ENCODE measurements at places on chromosomes 16 and 17.
A peak's percentile ranks its signal among the peaks of the same experiment; 100 is the strongest.

DNA sequence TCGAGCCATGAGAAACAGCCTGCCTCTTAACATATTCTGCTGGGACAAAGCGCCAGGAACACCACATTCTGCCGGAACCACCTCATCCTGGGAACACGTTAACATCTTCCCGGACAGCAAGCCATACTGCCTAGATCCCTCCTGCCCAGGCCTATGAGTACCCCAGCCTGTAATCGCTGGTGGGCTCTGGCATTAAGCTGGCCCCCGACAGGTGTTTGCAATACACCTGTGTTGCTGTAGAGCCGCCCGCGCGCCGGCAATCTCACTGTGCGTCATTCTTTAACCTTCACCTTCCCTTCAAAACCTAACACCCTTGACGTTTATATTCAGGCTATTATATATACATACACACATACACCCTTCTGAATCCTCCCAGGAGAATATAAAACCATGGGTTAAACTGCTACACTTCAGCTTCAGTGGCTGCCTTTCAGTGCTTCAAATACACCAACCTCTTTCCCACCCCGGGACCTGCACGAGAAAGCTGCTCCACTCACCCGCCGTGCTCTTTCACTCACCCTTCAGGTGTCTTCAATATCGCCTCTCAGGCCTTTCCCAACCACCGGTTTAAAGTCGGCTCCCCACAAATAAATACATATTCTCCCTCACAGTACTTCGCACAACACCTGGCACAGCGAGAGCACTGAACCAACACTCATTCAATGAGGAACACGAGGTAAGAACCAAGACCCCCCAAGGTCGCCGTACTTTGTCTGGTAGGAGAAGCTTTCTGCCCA is 1.0 kb upstream of the ENDOV start:
- DNase-seq = no peak

- no peak for DNase-seq
These were observed 118.8 kb upstream of the METRNL start for GRCh38 chr17:82960419-82961271.

DNA sequence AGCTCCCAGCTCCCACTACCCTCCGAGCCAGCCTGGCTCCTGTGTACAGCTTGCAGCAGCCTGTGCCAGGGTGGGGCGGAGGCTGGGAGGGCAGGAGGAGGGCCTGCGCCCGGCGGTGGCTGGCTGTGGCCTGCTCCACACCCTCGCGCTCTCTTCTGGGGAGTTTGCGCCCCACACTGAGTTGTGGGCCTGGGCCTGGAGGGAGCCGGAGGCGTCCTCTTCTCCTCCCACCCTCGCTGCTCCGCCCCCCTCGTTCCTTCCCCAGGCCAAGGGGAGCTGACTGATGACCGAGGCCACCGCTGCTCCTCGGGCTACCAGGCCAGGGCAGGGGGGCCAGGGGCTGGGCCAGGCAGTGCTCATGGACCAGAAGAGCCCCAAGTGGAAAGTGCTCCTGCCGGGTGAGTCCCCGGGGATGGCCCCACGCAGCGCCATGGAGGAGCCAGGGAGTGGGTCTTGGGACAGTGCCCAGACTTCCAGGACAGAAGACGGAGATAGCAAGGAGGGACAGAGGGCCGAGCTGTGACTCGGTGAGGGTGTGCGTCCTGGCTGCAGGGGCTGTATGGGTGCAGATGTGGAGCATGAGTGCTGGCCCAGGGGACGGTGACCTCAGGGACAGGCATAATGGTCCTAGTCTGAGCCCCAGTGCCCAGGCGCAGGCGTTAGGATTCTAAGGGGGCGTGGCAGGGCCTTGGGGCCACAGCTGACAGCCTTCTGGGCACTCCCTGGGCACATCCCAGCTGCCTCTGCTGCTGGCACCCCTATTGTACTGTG is 242.1 kb upstream of the GSE1 start:
- DNase-seq = no peak

- no peak for DNase-seq
These were observed 229.3 kb downstream of the SOX9 start for GRCh38 chr17:72350073-72350472.

DNA sequence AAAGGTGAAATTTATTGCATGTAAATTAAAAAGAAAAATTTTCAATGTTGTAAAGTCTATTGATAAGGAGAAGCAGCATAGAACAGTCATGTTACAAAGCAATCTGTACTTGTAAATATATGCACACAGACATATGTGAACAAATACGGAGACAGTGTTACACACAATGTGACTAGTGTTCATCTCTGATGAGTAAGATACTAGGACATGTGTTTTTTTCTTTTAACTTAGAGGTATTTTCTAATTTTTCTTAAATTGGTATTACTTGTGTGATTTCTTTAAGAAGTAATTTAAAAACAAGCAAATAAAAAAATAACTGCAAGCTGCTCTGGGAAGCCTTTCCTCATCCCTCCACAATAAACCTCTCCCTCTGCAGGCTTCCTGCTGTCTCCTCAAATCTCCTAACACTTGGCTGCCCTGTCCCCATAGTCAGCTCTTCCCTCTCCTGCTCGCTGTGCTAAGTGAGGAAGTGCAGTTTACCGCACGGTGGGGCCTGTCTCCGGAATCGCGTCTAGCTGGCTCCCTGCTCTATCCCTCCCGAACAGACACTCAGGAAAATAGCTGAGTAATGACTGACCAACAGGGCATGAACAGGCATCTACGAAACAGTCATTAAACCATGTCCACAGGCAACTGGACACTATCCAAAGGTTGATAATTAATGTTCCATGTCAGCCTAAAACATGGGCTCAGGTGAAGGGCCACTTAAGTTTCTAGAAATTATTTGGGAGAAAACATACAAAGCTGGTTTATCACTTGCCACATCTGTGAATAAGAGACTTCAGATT is 35.9 kb downstream of the CMTM4 start:
- DNase-seq = peak; percentile 61

DNA sequence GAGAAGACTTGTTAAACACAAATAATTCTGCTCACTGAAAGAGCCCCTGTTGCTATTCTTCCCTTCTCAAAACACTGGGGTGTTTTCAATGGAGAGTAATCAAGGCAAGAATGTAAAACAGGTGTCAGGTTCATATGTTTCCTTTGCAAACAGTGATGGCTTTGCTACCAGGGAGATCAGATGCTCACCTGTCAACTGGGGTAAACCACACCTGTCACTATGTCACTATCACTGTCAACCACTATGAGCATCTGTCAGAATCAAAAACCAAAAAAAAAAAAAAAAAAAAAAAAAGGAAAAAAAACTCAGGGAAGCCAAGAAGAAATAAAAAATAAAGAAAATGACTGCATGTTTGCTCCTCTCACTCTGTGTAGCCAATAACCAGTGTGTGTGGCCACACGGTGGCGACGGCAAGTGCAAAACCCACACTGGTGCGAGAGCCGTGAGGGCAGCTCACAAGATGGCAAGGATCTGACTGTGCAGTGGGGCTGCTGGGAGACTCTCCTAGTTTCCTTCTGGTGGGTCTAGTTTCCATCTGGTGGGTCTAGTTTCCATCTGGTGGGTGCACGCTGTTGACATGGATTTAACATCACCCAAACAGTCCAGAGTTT is 22.7 kb downstream of the USP22 start:
- DNase-seq = no peak

GRCh38 chr16:14545346-14545884 is 84.6 kb downstream of the PARN start:
- no peak for DNase-seq

GRCh38 chr17:19933221-19933620 is 44.4 kb downstream of the AKAP10 start:
- DNase-seq = no peak

DNA sequence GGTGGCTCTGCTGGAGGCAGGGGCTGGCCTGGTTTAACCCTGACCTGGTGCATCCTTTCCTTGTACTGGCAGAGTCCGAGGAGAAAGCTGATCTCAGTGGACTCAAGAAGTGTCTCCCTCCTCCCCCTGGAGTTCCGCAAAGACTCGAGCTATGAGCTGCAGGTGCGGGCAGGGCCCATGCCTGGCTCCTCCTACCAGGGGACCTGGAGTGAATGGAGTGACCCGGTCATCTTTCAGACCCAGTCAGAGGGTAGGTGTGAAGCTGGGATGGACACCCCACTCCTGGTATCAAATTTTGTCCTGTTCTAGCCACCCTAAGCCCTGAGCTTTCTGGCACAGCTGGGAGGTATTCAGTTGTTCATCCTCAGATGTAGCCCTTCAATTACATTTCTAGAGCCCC is 42.5 kb downstream of the IL21R start:
- no peak for DNase-seq

DNA sequence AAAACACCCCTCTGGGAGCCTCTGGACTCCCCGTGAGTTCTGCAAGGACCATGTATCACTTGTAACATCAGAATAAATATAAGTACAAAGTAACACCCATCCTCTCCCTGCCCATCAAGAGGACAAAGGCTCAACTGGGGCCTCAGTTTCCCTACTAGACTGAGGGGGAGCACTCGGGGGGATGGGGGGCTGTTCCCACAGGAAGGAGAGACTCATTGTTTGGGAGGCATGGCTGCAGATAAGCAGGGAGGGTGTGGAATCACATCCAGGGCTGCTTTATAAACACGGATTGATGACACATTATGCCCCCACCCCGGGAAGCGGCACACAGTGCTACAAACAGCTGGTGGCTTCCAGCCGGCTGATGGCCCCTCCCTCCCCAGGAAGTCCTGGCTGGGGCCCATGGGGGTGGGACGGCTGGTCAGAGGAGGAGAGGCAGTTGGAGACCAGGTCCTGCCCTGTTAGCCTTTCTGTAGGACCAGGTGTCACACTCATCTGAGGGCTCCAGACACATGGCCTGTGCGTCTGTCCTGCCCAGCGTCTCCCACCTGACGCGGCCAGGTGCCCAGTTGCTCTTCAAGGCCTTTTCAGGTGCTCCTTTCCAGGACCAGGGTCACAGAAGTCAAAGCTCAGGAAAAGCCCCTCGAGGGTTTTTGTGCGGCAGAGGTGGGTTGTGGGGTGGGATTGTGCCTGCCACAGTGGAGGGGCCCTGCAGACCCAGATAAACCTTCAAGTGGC is 1.3 kb upstream of the MPG start:
- DNase-seq = no peak

DNA sequence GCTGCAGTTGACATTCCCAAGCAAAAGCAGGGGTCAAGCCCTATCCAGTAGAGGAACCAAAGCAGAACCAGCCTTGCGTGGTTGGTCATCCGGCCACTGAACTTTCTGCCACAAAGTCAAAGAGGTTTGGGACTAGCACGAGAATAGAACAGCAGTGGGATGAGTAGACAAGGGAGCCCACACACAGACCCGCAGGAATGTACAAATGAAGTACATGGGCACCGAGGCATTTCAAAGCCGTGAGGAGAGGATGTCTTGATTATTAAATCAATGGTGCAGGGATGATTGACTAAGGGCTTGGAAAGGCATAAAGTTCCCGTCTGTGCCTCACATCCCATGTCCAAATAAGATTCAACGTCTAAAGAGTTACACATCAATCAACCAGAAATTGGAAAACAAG is 81.8 kb upstream of the TBC1D3K start:
- DNase-seq = no peak

DNA sequence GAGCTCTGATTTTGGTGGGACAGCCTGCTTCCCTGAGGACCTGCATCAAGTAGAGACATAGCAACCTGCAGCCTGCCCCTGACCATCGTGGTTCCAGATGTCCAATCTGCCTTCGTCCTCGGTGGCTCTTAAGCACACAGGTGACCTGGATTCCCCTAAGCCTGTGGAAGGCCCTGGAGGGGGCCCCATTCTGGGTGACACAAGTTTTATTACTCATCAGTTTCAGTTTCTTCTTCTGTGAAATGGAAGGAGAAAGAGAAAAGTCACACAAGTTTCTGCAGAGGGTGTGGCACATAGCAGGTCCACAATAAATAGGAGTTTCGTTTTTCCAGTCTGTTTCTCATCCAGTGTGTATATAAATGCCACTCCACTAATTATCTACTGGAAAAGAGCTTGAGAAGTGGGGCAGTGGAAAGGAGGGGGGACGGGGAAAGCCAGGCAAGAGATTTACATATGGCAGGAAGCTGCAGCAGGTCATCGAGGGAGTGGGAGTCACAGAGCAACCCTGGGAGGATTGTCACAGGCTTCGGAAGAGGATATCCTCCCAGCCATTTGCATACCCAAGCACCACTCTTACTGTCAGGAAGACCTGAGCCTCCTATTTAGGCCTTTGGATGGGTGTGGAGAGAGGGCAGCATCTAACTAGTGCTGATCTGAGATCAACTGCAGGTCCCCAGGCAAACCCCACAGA is 10.0 kb upstream of the NOS2 start:
- no peak for DNase-seq

GRCh38 chr17:80870401-80870800 is 121.2 kb upstream of the CHMP6 start:
- DNase-seq = no peak

- DNase-seq = no peak
These were observed 120.2 kb downstream of the RAP1GAP2 start for GRCh38 chr17:2916461-2916860.

DNA sequence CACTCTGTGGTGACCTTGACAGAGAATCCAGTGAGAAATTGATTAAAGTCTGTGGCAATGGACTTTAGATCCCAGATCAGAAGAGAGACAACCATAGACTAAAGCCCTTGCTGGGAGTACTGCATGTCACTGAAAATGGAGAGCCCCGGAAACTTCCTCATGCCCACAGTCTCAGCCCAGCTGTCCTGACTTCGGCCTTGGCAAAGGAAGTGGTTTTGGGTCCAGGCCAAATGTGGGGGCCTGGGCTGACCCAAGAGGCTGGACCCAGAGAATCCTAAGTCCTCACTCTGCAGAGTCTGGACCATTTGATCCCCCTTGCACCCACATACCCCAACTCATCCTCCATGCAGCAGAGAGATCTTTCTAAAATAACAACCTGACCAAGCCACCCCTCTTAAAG is 4.7 kb upstream of the BEAN1 start:
- DNase-seq = no peak

- DNase-seq = no peak
These were observed 356.4 kb upstream of the TOM1L1 start for GRCh38 chr17:54544249-54544648.

GRCh38 chr17:48384164-48384563 is 45.9 kb downstream of the SKAP1 start:
- DNase-seq = no peak

GRCh38 chr16:89484923-89485679 is 5.3 kb downstream of the ANKRD11 start:
- DNase-seq = no peak

GRCh38 chr16:23771027-23771426 is 16.2 kb downstream of the CHP2 start:
- DNase-seq = no peak

GRCh38 chr16:65786916-65787315 is 579.6 kb upstream of the CDH5 start:
- DNase-seq = no peak

DNA sequence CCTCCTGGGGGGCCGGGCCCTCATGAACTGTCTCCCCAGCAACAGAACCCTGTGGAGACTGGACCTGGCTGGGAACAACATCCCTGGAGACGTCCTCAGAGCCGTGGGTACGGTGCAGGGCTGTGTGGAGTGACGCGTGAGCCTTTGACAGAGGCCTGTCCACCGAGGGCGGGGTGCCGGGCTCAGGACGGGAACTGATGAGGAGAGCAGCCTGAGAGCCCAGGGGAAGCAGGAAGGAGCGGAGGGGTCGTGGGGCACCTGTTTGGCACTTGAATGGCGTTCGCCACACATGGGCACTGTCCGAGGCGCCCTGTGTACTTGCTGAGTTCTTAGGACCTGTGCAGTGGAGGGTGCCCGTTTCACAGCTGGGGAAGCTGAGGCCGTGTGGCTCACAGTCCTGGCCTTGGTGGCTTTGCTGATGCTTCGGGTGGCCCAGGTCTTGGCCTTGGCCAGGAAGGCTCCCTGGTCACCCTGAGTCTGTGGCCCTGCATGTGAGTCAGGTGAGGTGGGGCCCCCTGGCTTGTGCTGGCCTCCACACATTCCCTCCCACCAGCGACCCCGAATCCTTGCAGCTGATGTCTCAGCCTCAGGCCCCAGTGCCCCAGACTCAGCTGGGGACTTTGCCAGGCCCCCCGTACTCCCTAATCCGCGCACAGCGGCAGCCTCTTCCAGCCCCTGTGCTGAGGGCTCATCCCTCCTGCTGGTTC is 2.4 kb downstream of the LRRC45 start:
- DNase-seq = no peak

Measured in cerebellar nuclear complex (tissue), 1 donor.